Gastroesophageal sphincter (tissue), 4 donors: ENCODE measurements at places on chromosomes 13 and 19. TPM values are rescaled to one million over a fixed set of nuclear protein-coding genes. Genes with fewer than 3 reads are reported as not detected.

- H3K4me1 ChIP-seq, result peaks cover 18% of the 10 kb centered on the region
- no peaks in the 10 kb centered on the region for H3K36me3 ChIP-seq
- no peaks in the 10 kb centered on the region for H3K27me3 ChIP-seq
- ATAC-seq, result no peak
- peak within 1 kb of the TSS; percentile 40 for H3K4me3 ChIP-seq
- peak within 1 kb of the TSS; percentile 97 for H3K27ac ChIP-seq
These were observed at the start of gene CLDND2 for GRCh38 chr19:51368366-51369282. CLDND2 (minus strand) TSS chr19:51369003; CDS start chr19:51368577, 426 bp downstream.

- H3K4me1 ChIP-seq, result no peaks in the 10 kb centered on the region
- no peaks in the 10 kb centered on the region for H3K36me3 ChIP-seq
- no peaks in the 10 kb centered on the region for H3K27me3 ChIP-seq
- no peak overlapping the region for H3K4me3 ChIP-seq
These were observed 36.2 kb upstream of the LRCH1 start for GRCh38 chr13:46516599-46517338.

GRCh38 chr19:52941941-52942385, 18.7 kb upstream of the ZNF888 start:
- H3K4me3 ChIP-seq, result peak overlapping the region; percentile 69
- peaks cover 6% of the 10 kb centered on the region for H3K36me3 ChIP-seq
- ATAC-seq, result peak; percentile 35
- H3K27ac ChIP-seq, result peak overlapping the region; percentile 74
- no peaks in the 10 kb centered on the region for H3K27me3 ChIP-seq

DNA sequence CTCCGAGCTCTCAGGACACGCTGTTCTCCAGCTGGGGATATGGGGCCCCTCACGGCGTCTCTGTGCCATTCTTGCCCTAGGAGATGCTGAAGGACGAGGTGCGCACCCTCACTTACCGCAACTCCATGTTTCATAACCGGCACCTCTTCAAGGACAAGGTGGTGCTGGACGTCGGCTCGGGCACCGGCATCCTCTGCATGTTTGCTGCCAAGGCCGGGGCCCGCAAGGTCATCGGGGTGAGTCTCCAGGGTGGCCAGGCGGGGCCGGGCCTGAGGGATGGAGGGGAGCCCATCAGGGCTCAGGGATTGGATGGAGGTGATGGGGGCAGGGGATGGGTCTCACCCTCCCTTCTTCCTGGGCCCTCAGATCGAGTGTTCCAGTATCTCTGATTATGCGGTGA, 4.8 kb downstream of the PRMT1 start:
- no peak overlapping the region for H3K27ac ChIP-seq
- no peak for ATAC-seq
- no peak overlapping the region for H3K4me3 ChIP-seq
- no peaks in the 10 kb centered on the region for H3K27me3 ChIP-seq
- H3K4me1 ChIP-seq, result peaks cover 46% of the 10 kb centered on the region
- peaks cover 60% of the 10 kb centered on the region for H3K36me3 ChIP-seq

DNA sequence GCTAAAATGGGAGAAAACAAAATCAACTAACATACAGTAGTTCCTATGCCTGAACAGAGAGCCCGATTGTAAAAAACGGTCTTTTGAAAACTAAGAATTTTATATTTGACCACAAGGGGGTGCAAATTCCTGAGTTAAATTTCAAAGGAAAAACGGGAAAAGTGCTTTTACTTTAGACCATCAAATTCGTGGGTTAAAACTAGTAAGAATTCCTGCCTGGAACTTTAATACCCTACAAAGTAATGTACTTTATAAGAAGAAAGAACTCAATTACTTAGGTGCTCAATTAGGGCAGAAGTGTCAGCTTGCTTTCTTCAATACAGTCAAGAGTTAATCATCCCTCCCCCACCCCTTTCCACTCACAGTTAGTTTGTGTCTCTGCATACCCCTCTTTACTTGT, 69.8 kb downstream of the KCNRG start:
- no peaks in the 10 kb centered on the region for H3K27me3 ChIP-seq
- H3K36me3 ChIP-seq, result no peaks in the 10 kb centered on the region
- H3K4me3 ChIP-seq, result peak overlapping the region; percentile 21
- H3K27ac ChIP-seq, result peak overlapping the region; percentile 34
- no peak for ATAC-seq
- H3K4me1 ChIP-seq, result peaks cover 3% of the 10 kb centered on the region

GRCh38 chr13:103405297-103405696, 339.1 kb upstream of the SLC10A2 start:
- ATAC-seq, result no peak
- no peaks in the 10 kb centered on the region for H3K36me3 ChIP-seq
- no peak overlapping the region for H3K27ac ChIP-seq
- no peaks in the 10 kb centered on the region for H3K4me1 ChIP-seq
- H3K4me3 ChIP-seq, result no peak overlapping the region
- H3K27me3 ChIP-seq, result no peaks in the 10 kb centered on the region

Gene ZSCAN1
- not detected for total RNA-seq

Gene DHX34
- 16.0 TPM for total RNA-seq
